Activated naive CD8-positive, alpha-beta T cell treated with anti-CD3 and anti-CD28 coated beads for 36 hours (primary cell): ENCODE measurements at places on chromosomes 13 and 19. TPM values are rescaled to one million over a fixed set of nuclear protein-coding genes. Genes with fewer than 3 reads are reported as not detected.

Gene SBNO2
- 50.5 TPM for total RNA-seq

Gene CASP14
- not detected for total RNA-seq

Gene RASIP1
- total RNA-seq, result 0.40 TPM

DNA sequence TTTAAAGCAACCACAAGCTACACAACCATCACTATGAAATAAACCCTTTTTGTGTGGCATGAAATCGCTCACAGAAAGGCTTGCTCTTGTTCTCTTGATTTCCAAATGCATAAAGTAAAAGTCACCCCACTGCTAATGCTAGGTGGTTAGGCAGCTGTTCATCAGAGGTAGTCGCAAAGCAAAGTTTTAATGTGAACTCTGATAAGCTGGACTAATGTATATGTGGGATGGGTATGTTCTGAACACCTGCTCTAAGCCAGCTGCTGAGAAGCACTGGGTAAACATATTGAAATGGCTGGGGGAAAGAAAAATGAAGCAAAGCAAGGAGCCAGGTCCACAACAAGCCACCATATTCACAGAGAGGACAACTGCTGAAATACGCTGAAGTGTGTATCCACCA is 142.3 kb downstream of the KLF12 start:
- H3K4me3 ChIP-seq, result no peak overlapping the region
- H3K4me1 ChIP-seq, result peaks cover 34% of the 10 kb centered on the region
- DNase-seq, result no peak
- H3K27me3 ChIP-seq, result no peaks in the 10 kb centered on the region
- H3K36me3 ChIP-seq, result peaks cover 31% of the 10 kb centered on the region

DNA sequence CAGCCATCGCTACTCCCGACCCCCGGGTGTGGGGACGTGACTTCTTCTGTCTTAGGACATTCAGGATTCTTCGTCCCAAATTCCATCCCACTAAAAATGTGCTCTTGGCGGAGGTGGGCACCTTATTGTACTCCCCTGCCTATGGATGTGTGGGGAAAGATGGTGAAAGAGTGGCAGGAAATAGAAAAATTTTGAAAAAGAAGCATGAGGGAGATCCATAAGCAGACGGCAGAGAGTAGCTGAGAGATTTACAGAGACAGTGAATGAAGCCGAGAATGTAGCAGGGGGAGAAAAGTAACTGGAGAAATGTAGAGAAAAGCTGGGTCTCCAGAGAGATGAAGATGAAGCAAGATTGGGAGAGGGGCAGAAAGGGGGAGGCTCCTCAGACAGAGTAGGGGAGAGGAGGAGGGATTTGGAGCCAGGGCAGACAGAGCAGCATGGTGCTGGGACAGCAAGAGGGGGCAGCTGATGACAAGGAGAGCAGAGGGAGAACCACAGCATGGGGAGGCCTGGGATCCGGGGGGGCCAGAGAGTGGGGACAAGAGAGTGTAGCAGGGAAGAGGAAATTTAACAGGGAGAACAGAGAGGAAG is 843 bp downstream of the ZNF610 start:
- peaks cover 38% of the 10 kb centered on the region for H3K36me3 ChIP-seq
- no peaks in the 10 kb centered on the region for H3K27me3 ChIP-seq
- H3K4me3 ChIP-seq, result peak overlapping the region; percentile 88
- H3K27ac ChIP-seq, result peak overlapping the region; percentile 97
- DNase-seq, result no peak

- H3K27ac ChIP-seq, result no peak overlapping the region
- H3K36me3 ChIP-seq, result peaks cover 5% of the 10 kb centered on the region
- peak overlapping the region; percentile 79 for H3K4me3 ChIP-seq
- H3K27me3 ChIP-seq, result peaks cover 57% of the 10 kb centered on the region
Observed at GRCh38 chr19:49442354-49442753, 1.0 kb upstream of the SLC17A7 start.

DNA sequence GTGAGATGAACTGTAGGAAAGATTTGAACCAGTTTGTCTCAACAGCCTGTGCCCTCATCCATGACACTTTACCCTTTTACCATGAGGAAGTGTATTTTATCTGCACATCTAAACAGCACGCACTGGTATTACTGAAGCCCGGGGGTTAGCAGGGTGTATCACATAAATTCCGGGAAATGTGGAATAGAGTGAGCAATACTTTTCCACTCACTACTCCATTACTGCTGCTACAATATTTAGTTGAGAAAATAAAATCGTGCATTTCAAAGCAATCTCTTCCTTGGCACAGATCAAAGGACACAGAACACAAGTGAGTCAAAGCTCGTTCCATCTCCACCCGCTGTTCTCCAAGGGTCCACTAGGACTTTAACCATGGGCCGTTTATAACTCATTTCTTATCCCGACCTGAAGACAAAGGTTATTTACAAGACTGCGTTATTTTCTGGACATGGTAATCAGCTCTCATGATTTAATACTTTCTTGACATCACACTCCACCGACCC is 35.2 kb downstream of the STK24 start:
- no peaks in the 10 kb centered on the region for H3K27me3 ChIP-seq
- peak overlapping the region; percentile 10 for H3K4me3 ChIP-seq
- peaks cover 48% of the 10 kb centered on the region for H3K36me3 ChIP-seq
- H3K27ac ChIP-seq, result peak overlapping the region; percentile 58
- peaks cover 90% of the 10 kb centered on the region for H3K4me1 ChIP-seq
- no peak for DNase-seq
